ENCODE measurements at places on chromosomes 1 and 21.

- DNase-seq, result no peak
Measured at GRCh38 chr1:159653201-159653600, 61.2 kb downstream of the CRP start.

DNA sequence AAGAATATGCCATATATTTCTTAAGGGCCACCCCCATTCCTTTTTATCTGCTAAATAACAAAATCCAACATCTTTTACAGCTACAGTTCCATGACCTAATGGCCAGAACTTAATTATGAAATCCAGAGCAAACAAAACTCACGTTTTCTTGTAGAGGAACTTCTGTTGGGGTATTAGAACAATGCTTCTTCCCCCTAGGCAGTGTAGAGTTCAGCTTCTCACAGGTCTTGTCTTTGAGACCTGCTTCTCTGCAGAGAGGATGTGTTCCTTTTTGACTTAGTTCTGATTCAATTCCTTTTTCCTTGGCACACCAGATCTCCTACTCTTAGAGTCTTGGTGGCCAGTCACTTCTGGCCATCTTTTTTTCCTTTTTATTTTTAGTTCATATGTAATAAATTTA lies 22.2 kb downstream of the VAV3 start:
- DNase-seq, result no peak

- DNase-seq, result no peak
Measured at GRCh38 chr1:226425004-226425378, 17.1 kb upstream of the PARP1 start.

DNA sequence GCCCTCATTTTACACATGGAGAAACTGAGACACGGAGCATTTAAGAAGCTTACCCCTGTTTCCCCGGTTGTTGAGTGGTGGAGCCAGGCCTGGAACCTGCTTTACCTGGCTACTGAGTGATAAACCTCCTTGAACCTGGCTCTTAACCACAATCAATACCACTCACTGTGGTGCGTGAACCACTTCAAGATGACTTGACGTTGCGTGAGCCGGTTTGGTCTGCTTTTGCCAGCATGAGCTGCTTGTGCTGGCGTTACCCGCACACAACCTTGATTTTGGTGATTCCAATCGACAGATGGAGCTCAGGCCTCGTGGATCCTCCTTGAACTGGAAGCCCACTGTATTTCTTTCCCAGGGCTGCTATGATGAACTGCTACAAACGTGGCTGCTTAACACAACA lies 6.1 kb upstream of the TINAGL1 start:
- DNase-seq, result no peak

Measured in activated CD4-positive, CD25-positive, alpha-beta regulatory T cell treated with anti-CD3 and anti-CD28 coated beads, Interleukin-2, amount 50 U/mL, for 72 hours (primary cell).